GM23248 (cell line): ENCODE measurements at places on chromosomes 1 and 21. TPM values are rescaled to one million over a fixed set of nuclear protein-coding genes. Genes with fewer than 3 reads are reported as not detected.

Gene TNFRSF14
- total RNA-seq: 4.7 and 13.3 TPM in 2 replicates

- DNase-seq: peak; percentile 77
These were observed 25.5 kb downstream of the CAPN9 start for GRCh38 chr1:230772457-230773395.

DNA sequence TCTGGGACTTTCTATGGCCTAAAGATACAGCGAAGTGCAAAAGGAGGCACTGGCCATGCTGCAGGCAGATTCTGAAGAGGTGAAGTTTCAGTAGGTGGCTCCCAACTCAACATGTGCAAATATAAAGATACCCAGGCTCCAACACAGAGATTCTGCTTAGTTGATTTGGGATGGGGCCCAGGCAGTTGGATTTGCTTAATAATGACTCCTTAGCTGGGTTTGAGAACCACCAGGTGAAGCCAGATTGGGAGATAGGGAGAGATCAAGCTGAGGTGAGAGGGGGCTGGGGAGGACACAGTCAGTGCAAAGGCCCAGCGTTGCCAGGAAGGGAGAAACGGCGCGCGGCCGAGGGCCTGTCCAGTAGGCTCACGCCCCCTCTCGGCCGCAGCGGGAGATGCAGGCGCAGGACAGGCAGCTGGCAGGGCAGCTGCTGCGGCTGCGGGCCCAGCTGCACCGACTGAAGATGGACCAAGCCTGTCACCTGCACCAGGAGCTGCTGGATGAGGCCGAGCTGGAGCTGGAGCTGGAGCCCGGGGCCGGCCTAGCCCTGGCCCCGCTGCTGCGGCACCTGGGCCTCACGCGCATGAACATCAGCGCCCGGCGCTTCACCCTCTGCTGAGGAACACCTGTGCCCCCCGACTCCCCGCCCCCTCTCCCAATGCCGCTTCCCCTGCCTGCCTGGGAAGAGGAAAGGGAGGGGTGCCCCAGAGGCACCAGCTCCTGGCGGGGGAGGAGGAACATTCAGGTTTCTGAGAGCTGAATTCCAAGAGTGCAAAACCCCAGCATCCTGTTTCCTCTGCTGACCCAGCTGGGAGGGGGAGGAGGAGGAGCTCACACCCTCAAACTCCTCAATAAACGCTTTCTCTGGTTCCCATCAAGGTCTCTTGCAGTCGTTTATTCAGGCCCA lies 1.2 kb downstream of the FAM167B start:
- DNase-seq: peak; percentile 80

Gene PSMA5
- 38.8 and 53.7 TPM in 2 replicates for total RNA-seq

DNA sequence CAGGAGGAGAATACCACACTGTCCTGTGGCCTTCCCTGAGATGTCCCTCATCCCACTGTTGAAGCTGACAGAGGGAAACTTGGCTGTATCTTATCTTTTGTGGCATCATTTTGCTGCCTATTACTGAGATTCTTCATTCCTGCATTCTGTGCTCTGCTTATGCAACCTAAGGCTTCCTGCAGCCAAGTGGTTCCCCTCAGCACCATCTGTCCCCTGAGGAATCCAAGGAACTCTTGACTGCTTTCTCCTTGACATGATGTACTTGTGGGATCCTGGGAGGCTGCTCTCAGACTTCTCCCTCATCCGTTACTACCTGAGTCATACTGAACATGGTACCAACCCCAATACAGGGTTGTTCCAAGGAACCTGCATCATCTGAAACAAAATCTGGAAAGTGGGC lies 21.1 kb upstream of the RIMKLA start:
- DNase-seq: no peak

DNA sequence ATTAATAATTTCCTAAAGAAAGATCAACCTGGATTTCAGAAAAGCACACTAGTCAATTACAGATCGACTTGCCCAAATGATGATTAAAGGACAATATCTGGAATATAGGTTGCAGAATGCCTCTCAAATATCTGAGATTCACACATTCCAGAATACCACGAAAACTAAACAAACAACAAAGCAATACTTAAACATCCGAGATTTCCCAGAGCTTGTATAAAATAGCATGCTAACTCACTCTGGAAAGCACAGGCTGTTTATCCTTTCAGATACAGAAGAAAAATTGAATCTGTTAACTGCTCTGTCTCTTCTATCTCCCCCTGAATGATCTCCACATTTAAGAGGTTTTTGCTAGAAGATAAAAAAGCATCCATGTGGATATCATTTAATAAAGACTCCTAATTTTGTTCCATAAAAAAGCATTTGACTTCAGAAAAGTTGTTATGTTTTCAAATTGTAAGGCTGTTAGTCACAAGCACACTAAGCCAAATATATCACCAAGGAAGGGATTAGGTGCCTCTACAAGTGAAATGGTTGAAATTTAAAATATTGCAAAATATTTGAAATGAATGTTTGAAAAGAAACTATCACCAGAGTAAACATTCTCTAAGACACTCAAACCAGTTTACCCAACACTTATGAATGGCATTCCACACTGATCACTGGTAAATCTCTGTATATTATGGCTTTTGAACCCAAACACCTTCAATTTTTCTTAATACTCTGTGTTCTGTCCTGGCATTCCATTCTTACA lies 865.1 kb upstream of the ADAMTS5 start:
- peak; percentile 44 for DNase-seq

Gene RSPO1
- total RNA-seq: 0.22 TPM in 1 of 2 replicates, not detected in the other

GRCh38 chr1:171081314-171081753 lies 9.4 kb upstream of the FMO3 start:
- DNase-seq: peak; percentile 47

DNA sequence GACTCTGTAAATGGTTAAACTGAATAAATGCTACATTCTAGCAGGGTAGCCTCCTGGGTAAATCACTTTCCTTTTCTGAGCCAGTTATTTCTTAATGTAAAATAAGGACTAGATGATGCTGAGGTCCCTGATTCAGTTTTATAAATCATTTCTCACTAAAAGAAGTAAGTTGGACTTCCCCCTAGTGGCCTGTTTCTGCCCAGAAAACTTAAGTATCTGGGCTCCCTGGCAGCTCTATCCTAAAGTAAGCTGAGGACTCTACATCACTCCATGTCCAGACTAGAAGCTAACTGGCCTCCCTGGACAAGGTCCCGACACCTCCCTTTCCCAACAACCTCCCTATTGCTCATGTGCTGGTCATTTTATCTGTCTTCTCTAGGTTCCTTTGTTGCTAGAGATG lies 3.0 kb downstream of the GPN2 start:
- peak; percentile 80 for DNase-seq

Gene SORT1
- 8.4 and 11.8 TPM in 2 replicates for total RNA-seq

Gene RCOR3
- 11.4 and 13.8 TPM in 2 replicates for total RNA-seq

DNA sequence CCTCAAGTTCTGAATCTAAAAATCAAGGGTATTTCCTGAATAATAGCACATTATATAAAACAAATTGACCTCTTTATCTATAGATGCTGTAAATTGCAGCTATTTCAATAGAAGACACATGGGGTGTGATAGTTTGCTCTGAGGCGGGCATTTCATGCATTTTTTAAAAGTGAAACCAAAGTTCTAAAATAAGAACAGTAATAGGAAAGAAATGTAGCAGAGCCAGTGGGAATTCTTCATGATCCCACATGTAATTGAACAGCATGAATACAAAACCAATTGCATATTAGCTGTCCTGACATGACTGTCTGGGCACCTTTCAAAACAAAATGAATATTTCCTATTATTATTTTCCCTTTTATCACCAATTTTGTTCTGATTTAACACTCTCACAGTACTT lies 85.0 kb downstream of the RGS21 start:
- DNase-seq: peak; percentile 25

GRCh38 chr21:38505654-38506523 lies 7.6 kb upstream of the ERG start:
- peak; percentile 84 for DNase-seq

DNA sequence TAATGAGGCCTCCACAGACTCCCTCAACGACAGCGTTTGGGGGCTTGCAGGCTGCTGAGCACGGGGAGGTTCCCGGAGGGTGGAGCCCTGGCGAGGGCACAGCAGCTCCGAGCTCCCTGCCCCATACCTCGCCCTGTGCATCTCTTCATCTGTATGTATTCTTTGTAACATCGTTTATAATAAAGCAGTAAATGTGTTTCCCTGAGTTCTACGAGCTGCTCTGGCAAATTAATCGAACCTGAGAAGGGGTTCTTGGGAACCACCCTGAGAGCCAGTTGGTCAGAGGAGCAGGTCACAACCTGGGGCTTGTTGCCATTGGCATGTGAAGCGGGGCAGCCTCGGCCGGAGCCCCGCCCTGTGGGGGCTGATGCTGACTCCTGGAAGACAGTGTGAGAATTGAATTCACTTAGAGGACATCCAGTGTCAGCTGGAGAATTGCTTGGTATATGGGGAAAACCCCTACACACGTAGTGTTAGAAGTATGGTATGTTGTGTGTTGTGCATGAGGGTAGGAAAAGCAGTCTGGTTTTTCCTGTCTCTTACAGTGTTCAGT lies 11.5 kb downstream of the SLC37A1 start:
- DNase-seq: peak; percentile 16

GRCh38 chr1:91730801-91731732 lies 154.9 kb downstream of the TGFBR3 start:
- peak; percentile 66 for DNase-seq

DNA sequence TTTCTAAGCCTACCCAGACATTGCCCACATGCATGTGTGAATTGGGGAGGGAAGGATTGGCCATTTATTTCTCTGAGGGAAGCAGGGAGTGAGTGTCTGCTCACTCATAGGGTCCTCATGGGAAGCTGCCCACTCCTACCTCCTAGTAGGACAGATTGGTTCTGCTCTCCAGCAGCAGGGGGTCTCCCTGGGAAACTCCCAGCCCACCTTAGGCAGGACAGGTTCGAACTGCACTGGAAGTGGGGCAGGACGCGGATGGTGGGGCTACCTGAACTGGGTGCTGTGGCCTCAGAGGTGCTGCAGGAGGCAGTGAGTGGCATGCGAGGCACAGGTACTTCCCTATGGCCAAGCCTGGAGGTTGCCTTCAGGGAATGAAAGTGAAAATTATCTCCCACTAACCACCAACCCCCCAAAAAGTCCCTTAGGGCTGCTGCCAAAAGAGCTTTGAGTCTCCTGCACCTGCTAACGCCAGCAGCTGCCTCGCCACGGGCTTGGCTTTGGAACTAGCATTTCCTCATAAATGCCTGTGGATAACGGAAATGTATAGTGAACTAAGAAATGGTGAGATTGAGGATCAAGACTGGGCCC lies 157.0 kb upstream of the COA6 start:
- DNase-seq: no peak
